ENCODE measurements at places on chromosomes 6 and 20. TPM values are rescaled to one million over a fixed set of nuclear protein-coding genes. Genes with fewer than 3 reads are reported as not detected.

DNA sequence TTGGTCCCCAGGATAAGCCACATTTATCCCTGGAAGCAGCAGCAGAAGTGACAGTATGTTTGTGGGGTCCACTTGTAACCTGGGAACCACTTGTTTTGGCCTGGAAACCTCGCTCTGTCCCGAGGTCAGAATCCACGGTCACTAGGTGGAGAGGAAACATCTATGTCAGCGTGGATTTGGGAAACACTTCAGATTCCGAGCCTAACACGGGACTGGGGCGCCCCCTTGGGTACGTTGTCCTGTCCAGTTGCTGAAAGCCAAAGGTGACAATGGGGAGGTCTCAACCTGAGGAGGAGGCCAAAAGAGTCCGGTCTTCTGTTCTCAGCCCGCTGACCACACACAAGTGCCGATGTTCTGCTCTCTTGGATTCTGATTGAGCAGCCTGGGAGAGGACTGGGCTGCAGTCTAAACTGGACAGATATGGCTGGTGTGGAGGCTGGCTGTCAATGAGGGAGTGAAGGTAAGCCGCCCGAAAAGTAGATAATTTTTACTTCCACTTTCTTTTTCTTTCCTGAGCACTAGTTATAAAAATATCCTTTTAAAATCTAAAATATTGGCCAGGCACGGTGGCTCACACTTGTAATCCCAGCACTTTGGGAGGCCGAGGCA, 4.9 kb upstream of the ZFP57 start:
- no peak for DNase-seq

- DNase-seq, result no peak
Observed at GRCh38 chr6:114407426-114408035, 64.7 kb upstream of the HS3ST5 start.

DNA sequence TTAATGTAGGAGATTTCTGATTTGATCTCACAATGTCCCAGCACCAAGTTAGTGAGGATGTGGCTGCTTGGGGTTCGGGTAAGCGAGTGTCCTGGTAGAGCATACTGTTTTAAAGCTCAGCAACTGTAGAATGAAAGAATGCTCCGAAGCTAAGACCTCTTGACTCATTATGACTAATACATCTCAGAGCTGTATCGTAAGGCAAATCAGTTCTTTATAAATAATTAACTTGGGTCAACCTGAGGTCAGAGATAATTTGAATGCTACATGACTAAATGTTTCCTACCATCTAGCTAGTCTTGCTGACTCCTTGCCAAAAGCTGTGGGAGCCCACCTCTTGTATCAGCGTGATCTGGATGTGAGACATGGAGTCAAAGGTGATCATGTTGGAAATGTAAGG, 128.8 kb upstream of the PDE7B start:
- no peak for DNase-seq

GRCh38 chr6:12037798-12038197, 25.7 kb downstream of the HIVEP1 start:
- DNase-seq, result no peak

GRCh38 chr6:75893058-75893775, 144.2 kb downstream of the MYO6 start:
- peak; percentile 73 for DNase-seq

DNA sequence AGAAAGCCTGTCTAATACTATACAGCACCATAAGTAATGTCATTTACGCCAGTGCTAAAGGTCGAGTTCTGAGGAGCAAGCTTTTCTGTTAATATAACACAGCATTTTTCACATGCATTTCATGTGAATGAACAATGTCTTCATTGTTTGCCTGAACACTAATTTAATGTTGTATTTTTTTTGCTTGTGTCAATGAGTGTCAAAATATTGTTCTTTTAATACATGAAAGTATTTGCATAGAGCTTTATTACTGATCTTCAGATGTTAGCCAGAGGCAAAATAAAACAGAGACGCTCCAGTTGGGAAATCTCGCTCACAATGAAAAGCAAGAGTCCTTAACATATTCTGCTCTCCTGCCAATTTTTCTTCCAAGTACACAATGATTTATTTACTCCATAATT, 151.8 kb downstream of the FOXC1 start:
- DNase-seq, result no peak

Gene GJA1
- polyA plus RNA-seq, result 73.1 TPM

Gene FRMD1
- polyA plus RNA-seq, result 25.1 TPM

Gene SPATS1
- polyA plus RNA-seq, result not detected

Gene COL20A1
- polyA plus RNA-seq, result 1.2 TPM

Data from left kidney (tissue), 8 donors.